ENCODE measurements at places on chromosomes 3 and 15.

- DNase-seq: no peak
Measured at GRCh38 chr3:159443266-159443665, 545.4 kb upstream of the IL12A start.

DNA sequence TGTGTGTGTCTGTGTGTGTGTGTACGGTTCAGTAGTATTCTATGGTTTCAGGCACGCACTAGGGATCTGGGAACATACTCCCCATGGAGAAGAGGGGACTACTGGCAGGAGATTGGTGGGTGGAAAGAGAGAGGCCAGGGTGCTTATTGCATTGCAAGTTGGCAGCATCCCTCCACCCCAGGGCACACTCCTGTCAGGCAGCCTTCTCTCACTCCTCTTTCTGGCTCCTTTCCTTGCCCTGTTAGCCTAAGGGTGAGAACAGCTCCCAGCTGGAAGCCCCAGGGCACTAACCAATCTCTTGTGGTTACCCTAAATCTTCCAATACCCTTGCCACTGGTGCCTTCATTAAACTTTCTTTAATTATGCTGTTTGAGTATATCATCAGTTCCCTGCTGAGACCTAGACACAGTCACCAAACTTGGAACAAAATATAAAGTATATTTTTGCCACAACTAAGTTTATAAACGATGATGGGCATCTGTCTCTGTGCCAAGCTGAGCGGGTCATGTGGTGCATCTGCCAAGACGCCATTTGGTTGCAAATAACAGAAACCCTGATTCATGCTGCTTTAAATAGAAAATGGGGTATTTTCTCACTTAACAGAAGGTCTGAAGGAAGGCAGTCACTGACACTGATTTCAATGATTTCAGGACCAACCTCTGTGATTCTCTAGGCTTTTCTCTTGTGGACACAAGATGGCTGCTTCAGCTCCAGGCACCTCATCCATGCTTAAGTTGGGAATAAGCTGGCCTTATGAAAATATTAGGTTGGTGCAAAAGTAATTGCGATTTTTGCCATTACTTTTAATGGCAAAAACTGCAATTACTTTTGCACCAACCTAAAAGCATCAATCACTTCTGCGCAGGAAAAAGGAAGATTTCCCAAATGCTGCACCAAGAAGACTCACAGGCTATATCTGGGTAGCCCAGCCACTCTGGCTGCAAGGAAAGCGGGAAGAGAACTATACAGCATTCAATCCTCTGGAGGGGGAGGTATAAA is 476.9 kb upstream of the PROK2 start:
- no peak for DNase-seq

DNA sequence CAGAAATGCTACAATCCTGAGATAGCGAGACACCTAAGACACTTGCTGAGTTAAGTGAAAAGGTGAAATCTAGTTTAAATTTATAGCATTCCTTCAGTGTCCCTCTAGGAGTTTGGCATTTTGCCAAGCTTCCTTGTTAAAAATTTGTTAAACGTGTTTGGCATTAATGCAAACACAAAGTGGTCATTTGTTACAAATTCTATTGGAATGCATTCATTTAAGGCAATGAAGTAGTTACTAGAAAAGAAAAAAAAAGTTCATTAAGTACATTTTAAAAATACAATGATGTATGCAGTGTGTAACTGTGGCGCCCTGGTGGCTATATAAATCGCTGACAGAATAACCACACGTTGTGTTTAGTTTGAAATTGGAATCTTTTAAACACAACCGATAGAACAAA is 31.3 kb upstream of the WNT5A start:
- DNase-seq: no peak

DNA sequence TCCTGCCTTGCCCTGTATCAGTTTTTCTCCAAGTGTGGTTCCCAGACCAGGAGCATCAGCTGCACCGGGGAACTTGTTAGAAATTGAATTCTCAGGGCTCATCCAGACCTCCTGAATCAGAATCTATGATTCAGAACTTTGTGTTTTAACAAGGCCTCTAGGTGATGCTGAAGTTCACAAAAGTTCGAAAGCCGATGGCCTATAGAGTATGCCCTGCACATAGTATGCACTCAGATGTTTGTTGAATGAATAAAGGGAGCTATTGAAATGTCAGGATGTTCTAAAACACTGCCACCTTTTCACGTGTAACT is 664 bp upstream of the LARP6 start:
- DNase-seq: no peak

GRCh38 chr15:68560501-68561113 is 18.2 kb upstream of the CORO2B start:
- no peak for DNase-seq
